GOT3 (cell line): ENCODE measurements at places on chromosomes 7 and 10.

GRCh38 chr7:8363407-8364015, 69.9 kb upstream of the NXPH1 start:
- DNase-seq = no peak

GRCh38 chr7:34839645-34840044, 181.6 kb downstream of the NPSR1 start:
- no peak for DNase-seq

DNA sequence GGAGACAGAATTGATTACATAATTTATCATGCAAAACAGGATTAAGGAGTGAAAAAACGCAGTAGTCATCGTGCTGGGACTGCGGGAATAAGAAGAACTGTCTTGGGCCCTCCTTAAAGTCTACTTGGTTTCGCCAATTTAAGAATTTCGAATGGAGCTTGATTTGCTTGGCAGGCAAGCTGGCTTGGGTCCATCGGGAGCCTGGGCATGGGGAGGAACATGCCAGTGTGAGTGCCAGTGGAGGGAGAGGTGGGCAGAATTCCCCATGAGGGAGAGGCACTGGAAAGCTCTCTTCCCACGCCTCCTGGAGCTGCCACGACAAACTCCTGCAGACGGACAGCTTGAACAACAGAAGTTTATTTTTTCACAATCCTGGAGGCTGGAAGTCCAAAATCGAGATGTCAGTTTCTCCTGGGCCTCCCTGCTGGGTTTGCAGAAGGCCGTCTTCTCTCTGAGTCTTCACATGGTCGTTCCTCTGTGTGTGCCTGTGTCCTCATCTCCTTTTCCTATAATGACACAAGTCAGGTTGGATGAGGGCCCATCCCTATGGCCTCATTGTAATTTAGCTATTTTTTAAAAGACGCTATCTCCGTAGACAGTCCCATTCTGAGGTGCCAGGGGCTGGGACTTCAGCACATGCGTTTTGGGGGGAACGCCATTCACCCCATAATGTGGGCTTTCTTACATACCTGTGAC, 528.7 kb upstream of the DPP6 start:
- no peak for DNase-seq

GRCh38 chr10:109187677-109188076, 735.6 kb downstream of the XPNPEP1 start:
- DNase-seq = no peak

DNA sequence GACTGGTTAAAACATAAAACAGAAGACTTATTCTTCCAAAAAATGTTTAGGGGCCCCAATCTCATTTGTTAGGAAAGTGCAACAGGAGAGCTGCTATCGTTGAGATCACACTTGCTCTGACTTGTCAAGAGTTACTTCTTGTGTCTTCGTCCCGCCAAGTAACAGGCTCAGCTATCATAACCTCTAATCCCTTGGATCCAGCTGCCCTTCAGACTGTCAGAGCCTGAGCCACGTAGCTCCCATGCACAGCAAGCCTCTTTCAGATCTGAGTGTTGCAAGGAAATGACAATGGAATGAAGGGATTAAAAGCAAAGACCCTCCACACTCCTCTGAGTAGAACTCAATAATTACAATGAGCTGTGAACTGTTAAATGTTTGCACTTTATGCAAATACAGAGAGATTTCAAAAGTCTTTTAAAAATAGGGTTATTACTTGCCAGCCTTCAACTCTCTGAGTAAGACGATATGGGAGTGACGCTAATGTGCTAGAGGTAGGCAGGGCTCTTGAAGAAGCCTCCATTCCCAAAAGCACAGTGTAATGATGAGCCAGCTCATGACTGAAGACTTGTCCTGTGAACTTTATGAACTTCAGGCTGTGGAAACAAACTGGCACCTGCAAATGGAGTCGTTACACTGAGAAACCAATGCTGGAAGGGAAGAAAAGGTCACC, 28.4 kb upstream of the CDK13 start:
- no peak for DNase-seq

DNA sequence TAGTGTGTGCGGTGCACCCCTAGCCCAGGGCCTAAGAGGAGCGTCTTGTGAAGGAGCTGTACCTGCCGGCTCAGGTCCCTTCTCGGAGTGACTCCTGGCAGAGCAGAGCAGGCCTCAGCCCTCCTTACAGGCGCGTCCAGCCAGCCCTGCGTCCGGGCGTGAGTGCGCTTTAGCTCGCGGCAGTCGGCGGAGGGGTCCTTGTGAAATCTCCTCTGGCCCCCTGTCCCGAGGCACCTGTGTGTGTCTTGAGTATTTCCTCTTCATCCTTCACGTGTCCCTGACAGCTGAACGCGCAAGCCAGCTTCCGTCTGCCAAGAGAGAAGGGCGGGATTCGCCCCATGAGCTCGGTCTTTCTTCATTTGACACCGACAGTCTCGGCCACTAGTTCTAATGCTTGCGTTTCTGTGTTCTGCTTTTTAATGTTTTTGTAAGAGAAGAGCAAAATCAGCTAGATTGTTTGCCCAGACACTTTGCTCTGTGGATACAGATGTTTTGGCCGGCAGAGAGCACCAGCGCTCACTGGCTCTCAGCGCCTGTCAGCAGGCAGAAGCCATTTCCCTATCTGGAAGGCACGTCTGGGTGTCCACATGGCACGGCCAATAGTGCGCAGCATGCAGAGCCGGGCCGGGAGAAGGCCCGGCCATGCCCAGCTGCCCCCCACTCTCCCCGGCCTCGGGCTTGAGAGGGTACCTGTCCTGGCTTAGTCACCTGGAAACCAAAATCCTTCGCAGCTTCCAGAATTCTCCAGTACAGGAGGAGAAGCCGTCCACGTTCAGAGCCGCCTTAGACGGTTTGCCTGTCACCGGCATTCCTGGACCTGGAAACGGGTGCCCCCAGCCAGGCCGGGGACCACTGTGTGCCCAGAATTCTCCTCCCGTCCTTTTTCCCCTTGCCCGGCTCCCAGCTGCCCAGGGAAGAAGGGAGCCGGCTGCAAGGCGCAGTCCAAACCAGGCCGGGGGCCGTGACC, 7.0 kb downstream of the GET4 start:
- no peak for DNase-seq

DNA sequence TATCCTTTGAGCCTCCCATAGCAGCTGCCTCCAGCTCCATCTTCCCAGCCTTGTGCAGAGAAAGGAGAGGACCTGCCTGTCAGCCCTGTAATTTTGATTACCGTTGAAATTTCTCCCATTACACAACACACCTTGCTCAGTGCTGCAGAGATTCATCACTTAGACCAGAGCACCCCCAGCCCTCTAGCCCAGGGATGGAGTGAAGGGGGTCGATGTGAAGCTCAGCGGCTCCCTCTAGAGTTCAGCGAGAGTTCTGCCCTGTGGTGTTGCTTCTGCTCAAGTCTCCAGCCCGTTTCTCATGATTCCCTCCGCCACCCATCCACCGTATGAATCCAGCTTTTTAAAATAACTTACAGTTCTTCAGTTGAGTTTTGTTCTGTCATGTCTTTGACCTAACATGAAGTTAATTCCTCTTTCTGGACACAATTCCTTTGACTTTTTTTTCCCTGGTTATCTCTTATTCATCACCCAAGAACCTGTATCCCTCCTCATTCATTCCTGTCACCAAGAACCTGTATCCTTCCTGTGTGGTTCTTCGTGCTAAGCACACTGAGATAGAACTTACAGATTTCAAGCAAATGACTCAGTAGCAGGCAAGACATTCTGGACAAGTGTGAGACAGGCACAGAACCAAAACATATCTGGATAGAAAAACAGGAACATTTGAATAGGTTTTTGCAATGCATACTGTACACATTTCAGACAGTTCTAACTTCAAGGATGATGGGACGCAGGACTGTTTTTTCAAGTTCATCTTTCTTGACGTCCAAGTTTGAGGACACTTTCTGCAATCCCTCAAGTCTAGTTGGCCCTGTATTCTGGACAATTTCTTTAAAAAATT, 35.0 kb upstream of the ZNF32 start:
- no peak for DNase-seq

DNA sequence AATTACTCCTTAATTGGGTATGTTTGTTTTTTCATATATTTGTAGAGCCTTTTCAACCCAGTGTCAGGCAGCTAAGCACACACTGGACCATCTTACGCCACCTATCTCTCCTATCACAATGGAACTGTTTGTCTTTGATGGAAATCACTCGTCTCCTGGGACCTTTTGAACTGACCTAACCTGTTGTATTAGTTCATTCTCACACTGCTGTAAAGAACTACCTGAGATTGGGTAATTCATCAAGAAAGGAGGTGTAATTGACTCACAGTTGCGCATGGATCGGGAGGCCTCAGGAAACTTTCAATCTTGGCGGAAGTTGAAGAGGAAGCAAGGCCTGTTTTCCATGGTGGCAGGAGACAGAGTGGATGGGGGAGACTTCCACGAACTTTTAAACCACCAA, 182.0 kb downstream of the TCERG1L start:
- no peak for DNase-seq

- DNase-seq = no peak
These were observed 24.8 kb upstream of the APBB1IP start for GRCh38 chr10:26413375-26413774.

DNA sequence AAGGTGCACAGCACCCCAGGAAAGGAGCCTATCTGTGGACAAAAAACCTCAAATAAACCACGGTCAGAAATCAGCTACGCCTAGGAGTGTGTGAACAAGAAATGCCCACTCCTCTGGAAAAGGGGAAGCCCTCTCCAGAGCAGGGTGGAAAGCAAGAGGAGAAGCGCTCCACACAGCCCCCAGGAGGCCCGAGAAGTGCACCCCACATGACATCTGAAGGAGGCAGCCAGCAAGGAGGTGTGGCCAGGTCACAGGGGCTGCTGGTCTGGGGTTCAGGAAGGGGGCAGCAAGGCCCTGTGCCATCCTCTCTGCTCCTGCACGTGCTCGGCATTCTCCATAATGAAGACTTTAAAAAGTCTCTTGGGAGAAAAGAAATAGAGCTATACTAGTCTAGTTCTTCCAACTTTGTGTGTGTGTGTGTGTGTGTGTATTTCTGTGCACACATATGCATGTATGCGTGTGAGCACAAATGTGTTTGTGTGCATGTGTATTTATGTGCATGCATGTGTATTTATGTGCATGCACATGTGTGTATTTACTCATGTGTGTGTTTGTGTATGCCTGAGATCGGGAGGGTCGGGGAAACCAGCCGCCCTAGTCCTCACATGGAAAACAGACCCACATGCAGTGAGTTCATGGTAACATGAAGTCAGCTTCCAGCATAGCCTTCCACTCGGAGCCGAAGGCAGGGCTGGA, 76.5 kb downstream of the TNS3 start:
- DNase-seq = no peak

GRCh38 chr7:49091519-49091918, 167.2 kb downstream of the CDC14C start:
- no peak for DNase-seq

DNA sequence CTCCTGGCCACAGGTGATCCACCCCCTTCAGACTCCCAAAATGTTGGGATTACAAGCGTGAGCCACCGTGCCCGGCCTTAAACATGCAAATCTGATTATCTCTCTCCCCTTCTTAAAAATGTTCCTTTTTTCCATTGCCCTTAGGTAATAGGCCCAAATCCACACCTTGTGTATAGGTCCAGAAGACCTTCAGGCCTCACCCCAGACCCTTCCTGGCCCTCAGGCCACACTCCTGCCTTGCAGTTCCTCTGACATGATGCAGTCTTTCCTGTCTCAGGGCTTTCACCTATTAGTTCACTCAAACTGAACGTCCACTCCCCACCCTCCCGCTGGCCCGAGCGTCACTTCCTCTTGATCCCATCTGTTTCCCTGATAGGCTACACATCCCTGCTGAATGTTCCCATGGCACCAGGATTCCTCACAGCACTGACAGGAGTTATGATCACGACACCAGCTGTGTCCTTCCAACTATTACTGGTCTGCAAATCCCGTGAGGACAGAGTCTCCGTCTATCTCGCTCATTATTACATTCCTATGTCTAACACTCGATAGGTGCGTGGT, 46.4 kb downstream of the DENND2A start:
- no peak for DNase-seq

DNA sequence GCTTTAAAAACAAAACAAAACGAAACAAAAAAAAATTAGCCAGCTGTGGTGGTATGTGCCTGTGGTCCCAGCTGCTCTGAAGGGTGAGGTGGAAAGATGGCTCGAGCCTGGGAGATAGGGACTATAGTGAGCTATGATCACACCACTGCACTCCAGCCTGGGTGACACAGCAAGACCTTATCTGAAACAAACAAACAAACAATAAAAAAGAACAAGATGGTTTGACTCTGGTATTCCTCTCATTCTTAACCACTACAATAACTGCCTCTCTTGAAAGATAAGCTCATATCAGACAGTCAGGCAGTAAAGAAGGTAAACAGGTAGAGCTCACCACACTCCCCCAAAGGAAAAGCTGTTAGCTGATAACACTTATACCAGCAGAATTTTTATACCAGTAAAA, 14.1 kb upstream of the DUSP5 start:
- DNase-seq = no peak

- no peak for DNase-seq
These were observed 159.9 kb downstream of the PHTF2 start for GRCh38 chr7:77958436-77958835.

DNA sequence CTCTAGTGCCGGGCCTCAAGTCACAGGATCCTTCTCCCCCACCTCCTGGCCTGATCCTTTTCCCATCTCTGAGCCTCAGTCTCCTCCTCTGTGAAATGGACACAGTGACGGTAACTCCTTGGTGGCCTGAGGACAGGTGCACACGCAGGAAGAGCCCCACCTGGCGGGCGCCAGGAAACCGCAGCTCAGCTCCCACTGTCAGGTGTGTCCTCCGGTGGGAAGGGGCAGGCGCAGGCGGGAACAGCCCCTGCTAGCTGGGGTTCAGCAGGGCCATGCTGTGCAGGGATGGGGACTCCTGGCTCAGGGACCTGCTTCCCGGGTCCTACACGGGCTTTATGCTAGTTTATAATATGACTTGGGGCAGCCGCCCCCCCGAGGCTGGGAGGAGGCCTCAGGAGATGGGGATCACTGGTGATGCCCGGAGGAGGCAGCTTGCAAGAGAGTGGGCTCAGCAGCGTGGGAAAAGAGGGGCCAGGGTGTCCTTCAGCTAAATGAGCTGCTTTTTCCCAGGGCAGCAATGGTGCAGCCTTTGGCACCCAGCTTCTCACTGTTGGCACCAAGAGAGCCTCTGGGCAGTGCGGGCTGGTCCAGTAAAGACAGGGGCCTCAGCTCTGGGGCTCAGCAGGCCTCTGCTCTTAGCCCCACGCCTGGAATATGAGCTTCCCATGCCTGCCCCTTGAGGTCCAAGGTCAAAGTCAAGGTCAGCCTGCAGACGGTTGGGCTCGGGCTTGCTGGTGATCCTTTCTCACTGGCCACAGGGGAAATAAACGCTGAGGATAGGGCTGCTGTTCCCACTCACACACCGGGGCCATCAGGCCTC, 68.0 kb upstream of the FAM20C start:
- DNase-seq = no peak

DNA sequence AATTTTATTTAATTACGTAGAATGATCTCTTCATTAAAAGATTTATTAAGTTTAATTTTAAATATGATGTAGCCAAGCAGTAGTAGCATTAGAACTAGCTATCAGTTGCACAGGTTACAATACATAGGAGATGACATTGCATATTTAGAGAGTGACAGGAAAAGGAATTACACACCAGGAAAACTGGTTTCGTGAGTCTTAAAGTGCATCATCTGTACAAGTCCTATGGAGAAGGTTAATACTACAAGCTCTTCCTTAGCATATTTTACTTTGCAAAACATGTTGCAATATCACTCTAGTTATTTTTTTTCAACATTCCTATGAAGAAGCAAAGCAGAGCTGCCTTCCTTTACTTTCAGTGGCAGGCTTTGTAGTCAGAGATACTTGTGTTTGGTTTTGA, 20.2 kb upstream of the SEM1 start:
- no peak for DNase-seq
